ENCODE measurements at places on chromosomes 7 and 10.

- no peak for DNase-seq
Observed at GRCh38 chr10:101241840-101242707, 12.8 kb upstream of the LBX1 start.

DNA sequence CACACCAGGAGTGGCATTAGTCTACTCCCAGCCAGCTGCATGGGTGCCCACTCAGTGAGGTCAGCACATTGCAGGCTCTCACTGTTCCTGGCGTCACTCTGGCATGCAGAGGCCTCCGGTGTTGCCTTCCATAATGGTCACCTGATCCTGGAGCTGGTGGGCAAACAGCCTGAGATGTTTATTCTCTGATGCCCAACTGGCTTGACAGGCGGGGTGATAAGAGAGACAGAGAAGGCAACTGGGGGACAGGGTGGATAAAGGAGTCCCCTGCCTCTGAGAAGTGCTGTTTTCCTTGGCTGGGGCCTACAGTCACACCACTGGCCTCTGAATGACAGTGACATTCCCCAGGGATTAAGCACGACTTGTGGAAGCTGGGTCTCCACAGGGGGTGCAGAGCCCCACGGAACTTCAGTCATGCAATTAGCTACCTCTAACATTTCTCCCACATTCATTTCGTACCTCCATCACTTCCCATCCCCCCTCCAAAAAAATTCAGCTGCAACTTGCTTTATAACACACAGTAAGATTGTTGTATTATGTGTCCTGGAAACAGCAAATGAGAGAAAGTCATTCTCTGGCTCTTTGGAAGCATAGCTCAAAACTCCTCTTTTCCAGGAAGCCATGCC lies 7.1 kb upstream of the RBM20 start:
- DNase-seq, result no peak

DNA sequence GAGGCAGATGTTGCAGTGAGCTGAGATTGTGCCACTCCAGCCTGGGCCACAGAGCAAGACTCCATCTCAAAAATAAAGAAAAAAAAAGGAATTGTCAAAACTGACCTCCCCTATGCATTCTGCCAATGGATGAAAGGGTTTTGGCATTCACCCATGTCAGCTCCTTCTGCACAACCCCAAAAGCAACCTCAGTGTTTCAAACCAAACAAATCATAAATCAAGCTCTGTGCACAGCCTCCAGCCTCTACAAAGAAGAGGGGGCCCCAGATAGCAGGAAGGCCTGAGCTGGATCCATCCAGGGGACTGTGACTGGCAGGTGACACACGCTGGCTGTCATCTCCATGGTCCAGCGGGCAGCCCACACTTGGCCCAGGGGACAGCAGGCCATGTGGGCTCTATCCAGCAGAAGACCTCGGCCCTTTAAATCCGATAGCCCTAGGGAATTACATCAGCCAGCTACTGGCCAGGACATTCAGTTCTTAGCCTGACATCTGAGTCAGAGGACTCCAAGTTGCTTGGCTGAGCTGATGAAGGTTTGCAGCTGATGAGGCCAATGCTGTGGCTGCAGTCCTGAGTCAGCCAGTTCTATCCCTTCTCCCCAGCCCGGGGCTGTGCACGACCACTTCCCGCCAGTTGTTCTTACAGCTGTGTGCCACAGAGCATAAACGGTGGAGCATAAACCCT lies 52.0 kb upstream of the FIGNL1 start:
- DNase-seq, result no peak

GRCh38 chr7:7582596-7582995 lies 15.9 kb downstream of the MIOS start:
- DNase-seq, result no peak

DNA sequence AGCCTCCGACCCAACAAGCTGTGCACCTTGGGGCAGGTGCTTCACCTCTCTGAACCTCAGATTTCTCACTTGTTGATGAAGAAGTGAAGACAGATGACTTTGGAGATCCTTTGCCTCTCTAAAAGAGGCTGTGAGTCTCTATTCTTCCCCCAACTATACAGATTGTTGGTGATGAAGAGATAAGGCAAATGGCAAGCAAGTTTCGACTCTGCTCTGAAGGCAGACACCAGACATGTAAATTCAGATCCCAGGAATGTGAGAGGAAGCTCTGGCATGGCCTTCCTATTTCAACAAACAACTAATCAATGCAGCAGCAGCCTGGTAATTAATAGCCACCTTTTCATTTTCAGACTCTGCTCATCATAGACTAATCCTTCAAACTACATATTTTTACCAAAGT lies 74.2 kb upstream of the EGR2 start:
- no peak for DNase-seq

GRCh38 chr10:8326396-8327139 lies 272.1 kb downstream of the GATA3 start:
- no peak for DNase-seq

DNA sequence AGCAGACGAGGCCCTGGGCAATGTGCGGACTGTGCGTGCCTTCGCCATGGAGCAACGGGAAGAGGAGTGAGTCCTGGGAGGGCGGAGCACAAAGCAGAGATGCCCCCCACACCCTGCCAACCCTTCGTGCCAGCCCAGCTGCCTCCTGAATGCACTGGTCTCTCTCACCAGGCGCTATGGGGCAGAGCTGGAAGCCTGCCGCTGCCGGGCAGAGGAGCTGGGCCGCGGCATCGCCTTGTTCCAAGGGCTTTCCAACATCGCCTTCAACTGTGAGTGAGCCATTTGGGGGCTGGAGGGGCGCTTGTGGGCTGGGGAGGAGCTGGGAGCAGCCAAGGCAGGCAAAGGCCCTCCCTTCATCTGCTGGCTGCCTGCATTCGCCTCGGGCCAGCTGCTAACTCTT lies 7.7 kb downstream of the ABCB8 start:
- DNase-seq, result no peak

- DNase-seq, result no peak
Observed at GRCh38 chr7:21497072-21497471, 45.8 kb upstream of the DNAH11 start.

- DNase-seq, result no peak
Observed at GRCh38 chr10:71736570-71736952, 17.0 kb upstream of the C10orf105 start.

- no peak for DNase-seq
Observed at GRCh38 chr10:30448092-30448491, 14.1 kb downstream of the MAP3K8 start.

GRCh38 chr7:134565643-134566136 lies 16.8 kb downstream of the AKR1B15 start:
- no peak for DNase-seq

GRCh38 chr7:157250605-157251228 lies 86.1 kb upstream of the DNAJB6 start:
- DNase-seq, result peak; percentile 58

GRCh38 chr7:121966935-121967332 lies 94.0 kb downstream of the PTPRZ1 start:
- no peak for DNase-seq

GRCh38 chr7:126210707-126211106 lies 1042.0 kb downstream of the GRM8 start:
- no peak for DNase-seq

DNA sequence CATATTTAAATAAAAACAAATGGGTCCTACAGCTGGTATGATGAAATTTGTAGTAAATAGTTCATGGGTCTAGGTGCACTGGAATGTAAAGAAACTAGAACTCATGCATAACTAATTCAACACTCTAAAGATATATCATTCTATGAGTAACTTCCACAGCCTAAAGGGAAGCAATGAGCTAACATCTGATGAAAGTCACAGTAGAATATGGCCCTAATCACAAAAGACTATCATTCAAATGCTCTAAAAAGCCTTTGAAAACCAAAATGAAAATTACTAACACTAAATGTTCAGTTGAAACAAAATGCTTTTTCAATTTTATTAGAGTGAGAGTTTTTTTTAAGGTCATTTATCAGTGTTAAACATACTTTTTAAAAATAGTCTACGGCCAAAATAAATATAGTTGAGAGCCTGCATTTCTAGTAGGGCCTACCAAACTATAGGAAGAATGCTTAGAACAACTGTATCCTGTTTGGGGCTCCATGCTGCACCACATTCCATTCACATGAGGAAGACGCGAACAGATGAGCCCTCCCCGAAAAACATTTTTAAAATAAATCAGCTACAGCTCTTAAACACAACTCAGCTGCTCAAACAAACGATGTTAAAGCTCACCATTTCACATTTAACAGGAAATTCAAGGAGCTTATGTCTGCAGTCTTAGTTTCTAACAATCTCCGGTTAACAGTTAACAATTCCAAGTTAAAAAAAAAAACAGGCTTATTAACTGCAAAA lies 134.5 kb downstream of the NRBF2 start:
- DNase-seq, result no peak

GRCh38 chr7:30752979-30753378 lies 1.0 kb downstream of the INMT start:
- no peak for DNase-seq

GRCh38 chr10:32190890-32191491 lies 134.8 kb upstream of the KIF5B start:
- DNase-seq, result peak; percentile 49

- no peak for DNase-seq
Observed at GRCh38 chr7:12764458-12764891, 77.0 kb downstream of the ARL4A start.

- no peak for DNase-seq
Observed at GRCh38 chr7:139427788-139428187, 55.7 kb downstream of the KLRG2 start.

DNA sequence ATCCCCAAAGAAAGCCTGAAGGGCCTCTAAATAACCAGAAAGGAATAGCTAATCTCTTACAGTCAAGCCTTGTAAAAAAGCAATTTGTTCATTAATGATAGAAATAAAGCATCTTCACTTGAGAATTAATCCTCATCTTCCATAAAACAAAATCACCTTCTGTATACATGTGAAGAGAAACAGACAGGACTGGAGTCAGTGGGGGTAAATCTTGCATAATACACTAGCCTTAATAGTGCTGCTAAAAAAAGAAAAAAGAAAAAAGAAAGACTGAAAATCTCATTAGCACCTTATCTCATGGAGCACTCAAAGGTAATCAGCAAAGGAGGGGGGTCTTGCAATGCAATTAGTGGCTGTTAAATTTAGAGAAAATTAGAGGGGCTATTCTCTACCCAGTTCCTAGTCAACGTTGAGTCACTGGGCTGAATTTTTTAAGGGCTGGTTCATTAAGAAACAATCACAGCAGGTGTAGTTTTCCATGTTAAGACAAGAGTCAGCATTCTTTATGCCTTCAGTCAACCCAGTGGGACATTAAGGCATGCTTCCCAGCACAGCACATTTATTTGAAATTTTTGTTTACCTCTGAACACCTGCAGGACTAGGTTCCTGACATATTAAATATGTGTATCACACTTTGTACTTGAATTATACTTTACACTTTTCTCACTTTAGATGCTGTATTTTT lies 1455.7 kb upstream of the CELF2 start:
- no peak for DNase-seq

DNA sequence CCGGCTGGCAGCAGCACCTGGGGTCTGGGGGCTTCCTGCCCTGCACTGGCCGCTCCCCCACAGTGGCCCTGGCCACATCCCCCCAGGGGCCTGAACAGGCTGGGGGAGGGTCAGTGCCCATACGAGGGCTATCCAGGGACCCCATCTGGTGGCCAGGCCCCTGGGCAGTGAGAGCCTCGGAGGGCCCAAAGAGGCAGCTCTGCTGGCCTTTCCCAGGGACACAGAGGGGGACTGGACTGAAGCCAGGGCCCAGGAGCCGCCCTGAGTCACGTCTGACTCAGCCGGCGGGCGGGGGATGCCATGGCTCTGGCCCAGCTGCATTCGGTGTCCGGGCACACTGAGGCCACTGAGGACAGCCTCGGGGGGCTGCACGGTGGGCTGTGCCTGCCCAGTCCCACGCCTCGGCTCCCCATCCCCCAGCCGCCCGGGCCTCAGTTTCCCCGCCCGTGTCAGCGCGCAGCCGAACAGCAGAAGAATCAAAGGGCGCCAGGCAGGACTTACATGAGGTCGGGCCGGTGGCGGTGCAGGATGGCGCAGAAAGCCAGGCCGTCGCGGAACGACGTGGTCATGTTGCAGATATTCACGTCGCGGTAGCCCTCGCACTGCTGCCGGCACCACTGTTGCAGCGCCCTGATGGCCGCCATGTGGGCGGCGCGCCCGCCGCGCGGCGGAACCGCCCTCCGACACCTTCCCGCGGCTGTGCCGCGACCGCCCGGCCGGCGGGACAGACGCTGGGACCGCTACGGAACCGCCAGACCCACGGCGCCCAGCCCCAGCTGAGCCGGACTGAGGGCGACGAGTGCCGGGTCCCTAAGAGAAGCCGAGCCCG lies at the start of gene MICALL2:
Gene MICALL2 (minus strand): TSS at position 788 of the 829 bp plus-strand sequence. CDS start 144 bp downstream, at position 644.
- DNase-seq, result no peak

DNA sequence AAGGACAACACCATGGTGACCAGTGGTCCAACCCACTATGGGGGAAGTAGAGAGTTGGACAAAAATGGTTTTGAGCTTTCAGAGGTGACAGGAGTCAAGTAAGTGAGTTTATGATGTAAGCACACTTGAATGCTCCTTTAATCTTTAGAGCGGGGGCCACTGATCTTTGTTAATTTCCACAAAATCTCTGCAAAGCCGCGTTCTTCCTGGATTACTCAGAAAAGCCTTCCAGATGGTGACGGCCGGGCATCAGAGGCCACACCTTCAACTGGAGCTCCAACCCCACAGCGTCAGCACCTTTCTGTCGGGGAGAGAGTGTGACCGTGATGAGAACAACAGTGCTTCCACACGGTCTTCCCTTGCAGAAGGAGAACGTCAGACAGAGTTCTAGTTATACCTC lies 35.2 kb upstream of the KLF6 start:
- no peak for DNase-seq

- DNase-seq, result no peak
Observed at GRCh38 chr7:123966936-123967335, 41.9 kb downstream of the SPAM1 start.

DNA sequence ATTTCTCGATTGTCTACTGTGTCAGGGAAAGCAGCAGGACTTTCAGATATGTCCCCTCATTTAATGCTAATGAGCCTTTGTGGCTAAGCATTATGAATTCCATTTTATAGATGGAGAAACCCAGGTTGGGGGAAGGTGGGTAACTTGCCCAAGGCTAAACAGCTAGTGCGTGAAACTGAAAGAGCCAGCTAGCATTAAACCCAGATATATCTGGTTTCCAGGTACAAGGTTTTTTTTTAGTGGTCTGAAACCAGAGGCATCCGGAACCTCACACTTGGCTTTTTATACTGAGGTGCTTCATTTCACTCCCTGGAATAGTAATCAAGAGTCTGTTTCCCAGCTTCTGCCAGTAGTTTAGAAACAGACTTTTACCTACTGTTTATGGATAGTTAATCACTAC lies 694.8 kb downstream of the PHTF2 start:
- no peak for DNase-seq

- no peak for DNase-seq
Observed at GRCh38 chr7:143247372-143247771, 15.9 kb upstream of the GSTK1 start.

GRCh38 chr7:8042796-8043535 lies 74.4 kb downstream of the GLCCI1 start:
- DNase-seq, result no peak

DNA sequence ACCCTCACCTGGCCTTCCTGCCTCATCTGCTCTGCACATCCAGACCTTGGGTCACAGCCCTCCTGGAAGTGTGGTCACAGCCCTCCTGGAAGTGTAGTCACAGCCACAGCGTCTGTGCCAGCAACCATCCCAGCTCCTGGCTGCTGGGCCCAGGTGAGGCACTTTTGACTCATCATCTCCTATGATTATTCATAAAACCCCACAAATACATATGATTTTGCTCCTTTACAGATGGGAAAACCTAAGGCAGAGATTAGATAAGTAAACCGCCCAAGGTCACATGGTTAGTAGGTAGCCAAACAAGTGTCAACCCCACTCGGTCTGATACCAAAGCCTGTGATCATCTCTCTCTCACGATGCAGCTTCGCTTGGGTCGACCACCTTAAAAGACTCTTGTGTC lies 94.3 kb downstream of the PRLHR start:
- DNase-seq, result no peak

Data from GM20000 (cell line).